Islet precursor cell (in vitro differentiated cells): ENCODE measurements at places on chromosomes 2 and 18.

- DNase-seq = no peak
Measured at GRCh38 chr2:100703739-100704138, 116.2 kb upstream of the NPAS2 start.

GRCh38 chr2:239444626-239445577 is 44.1 kb upstream of the HDAC4 start:
- no peak for DNase-seq

DNA sequence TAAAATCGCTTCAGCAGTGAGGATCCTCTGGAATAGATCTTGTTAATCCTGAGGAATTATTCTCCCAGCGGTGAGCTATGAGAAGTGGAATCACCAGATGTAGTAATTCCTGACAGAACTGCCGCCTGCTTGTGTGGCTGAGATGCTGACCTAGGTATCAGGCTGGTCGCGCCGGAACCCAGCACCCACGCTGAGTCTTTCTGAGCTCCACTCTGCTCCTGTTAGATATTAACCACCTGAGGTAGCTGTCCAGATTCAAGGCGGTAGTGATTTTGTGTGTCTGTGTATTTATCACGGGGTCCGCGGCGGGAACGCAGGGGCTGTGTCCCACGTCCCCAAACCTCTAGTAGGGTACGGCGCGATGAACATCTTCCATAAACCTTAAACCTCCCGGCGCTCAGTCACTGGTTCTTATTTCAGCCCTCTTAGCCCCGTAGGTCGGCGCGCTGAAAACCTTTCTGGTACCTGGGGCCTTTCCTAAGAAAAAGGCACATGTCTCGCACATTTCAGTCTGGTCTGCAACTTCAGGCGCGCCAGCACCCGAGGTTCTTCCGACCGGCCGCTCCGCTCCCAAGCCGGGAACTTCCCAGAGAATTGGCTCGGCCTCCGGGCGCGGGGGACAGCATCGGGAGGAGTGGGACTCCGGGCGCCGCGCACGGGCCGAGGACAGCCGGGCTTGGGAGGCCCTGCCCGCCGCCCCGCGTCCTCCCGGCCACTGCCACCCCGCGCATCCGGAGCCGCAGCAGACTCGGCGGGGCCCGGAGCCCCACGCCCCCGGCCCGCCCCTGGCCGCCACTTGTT is 542 bp upstream of the CNNM3 start:
- DNase-seq = no peak

DNA sequence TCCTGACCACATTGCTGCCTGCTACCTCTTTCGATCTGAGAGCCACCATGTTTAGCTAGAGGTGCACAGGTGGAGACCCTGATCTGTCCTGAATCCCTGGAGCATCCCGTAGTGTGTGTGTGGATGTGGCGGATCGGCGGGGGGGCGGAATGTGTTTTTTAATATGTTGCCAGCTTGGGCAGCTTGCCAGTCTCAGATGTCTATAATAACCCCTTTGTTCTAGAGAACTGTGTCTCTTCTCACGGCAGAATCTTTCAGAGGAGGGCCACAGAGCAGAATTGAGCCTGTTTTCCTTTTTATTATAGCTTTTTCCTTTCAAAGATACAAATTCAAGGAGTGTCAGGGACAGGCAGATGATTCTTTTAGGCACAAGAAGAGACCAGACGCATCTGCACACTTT is 934.1 kb upstream of the KLHL29 start:
- no peak for DNase-seq

DNA sequence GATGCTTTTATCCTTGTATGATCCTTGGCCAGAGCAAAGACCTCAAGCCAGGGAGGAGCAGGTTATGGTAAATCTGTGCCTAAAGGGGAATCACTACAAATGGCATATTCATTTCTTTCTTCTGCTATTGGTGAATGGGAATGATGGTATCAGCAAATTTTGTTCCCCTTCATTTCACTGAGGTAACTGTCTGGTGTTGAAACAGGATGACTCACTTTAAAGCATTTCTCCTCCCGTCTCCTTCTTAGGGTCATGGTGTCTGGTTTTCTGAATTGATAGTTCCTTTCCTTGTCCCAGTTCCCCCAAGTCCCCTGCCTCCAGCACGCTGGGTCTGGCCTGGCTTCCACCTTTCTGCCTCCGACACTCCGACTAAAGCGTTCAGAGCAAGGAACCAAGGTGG is 109.2 kb downstream of the MREG start:
- DNase-seq = peak; percentile 84

DNA sequence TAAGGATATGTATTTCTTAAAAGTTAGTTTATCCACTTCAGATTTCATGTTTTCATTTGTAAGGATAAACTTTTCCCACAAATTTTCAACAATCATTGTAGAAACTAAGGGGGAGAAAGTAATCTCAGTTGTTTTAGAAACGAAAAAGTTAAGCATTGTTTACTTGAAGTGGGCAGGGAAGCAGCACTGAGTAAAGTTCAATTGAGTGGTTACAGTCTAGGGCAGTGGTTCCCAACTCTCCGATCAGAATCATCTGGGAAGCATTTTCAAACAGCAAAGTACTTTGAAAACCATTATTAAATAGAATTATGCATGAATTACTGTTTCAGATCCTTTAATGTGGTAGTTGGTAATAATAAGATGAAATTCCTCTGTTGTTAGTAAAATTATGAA is 12.5 kb downstream of the MRPL35 start:
- DNase-seq = no peak

- no peak for DNase-seq
Measured at GRCh38 chr18:7002107-7002506, 115.5 kb downstream of the LAMA1 start.

DNA sequence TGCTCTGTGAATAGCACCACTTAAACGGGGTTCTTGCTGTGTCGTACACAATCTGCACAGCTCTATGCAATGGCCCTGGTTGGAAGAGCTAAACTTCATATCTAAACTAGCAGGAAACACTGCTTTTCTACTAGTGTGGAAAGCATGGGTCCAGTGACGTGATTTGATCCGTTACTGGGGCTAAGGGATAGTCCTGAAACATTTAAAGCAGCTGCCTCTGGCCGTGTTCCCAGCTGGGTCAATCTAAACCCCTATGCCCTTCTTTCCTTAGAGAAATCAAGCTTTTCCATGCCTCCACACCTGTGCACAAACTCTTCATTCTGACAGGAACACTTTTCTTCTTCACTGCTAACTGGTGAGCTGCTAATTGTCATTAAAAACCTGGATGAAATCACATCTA is 5.4 kb upstream of the IGFBP5 start:
- DNase-seq = no peak

- DNase-seq = no peak
Measured at GRCh38 chr18:8863427-8863826, 158.1 kb downstream of the MTCL1 start.

DNA sequence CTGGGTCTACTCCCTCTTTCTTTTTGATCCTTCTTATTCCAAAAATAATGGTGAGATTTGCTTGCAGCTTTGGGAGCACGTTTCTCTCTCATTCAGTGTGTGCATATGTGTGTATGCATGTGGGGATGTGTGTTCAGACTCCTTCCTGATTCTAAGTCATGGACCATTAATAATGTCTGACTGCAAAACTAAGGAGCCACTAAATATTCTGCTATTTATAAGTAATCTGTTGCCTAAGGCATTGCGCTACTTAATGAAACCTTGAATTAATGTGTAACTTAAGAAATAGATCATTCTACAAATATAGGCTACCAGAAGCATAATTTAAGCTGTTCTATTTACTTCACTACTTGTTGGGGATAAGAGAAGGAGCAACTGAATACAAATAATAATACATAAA is 182.1 kb downstream of the TFCP2L1 start:
- DNase-seq = no peak

DNA sequence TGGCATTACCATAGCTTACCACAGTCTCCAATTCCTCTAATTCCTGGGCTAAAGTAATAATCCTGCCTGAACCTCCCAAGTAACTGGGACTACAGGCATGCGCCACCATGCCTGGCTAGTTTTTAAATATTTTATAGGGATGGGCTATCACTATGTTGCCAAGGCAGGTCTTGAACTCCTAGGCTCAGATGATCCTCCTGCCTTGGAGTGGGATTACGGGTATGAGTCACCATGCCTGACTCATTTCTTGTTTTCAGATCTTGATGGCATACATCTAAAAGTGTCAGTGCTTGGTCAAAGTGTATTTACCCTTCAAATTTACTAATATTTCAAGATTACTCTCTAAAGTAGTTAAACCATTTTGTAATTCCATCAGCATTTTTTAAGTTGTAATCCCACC is 9.4 kb upstream of the SOCS6 start:
- DNase-seq = no peak

DNA sequence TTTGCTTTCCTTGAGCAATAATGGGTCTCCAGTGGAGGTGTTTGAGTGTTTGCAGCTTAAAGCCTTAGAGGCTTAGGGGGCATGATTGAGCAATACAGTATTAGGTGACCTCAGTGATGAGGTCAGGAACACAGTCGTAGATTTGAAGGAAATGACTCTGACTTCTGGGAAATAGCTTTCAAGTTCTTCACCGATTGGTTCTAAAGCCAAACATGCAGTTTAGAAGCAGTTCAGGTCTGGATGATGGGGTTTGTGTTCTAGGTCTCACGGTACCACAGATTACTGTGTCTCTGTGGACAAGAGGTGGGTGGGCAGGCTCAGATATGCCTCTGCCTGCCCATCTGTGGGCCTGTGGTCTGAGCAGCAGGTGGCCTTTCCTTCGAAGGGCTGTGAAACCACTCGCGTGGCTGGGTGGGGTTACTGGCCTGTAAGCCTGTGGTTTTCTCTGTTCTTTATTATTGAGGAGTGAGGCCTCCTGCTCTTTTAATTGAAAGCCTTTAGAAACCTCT is 7.8 kb downstream of the MTHFD2 start:
- DNase-seq = peak; percentile 42

- no peak for DNase-seq
Measured at GRCh38 chr2:2010251-2010650, 265.9 kb upstream of the PXDN start.

GRCh38 chr2:80028584-80028983 is 276.0 kb downstream of the LRRTM1 start:
- DNase-seq = no peak

GRCh38 chr2:135299658-135300244 is 231.3 kb downstream of the ZRANB3 start:
- no peak for DNase-seq

DNA sequence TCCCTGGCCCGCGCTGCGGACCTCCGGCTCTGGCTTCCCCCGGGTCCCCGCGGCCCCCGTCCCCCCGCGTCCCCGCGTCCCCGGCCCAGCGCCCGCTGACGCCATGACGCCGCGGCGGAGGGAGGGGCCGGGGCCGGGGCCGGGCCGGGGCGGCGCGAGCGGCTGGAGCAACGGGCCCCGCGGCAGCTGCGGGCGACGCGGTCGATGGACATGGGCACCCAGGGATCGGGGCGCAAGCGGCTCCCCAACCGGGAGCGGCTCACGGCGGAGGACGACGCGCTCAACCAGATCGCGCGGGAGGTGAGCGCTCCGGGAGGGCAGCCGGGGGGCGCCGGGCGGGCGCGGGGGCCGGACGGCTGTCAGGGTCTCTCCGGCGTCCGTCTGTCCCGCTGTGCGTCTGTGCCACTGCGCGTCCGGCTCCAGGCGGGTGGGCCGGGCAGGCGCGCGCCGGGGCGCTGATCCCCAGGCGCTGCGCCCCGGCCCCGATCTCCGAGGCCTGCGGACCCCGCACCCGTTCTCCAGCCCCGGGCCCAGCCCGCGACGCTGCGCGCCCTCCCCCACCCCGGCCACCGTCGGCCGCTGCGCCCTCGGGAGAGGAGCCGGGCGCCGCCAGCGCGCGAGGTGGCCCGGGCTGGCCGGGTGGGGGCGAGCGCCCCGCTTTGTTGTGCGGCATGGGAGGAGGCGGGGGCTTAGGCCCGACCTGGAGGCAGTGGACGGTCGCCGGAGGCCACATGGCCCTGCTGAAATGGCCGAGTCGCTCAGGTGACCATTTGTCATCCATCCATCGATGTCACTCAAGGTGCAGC is at the start of gene LRRFIP1:
LRRFIP1 (plus strand) TSS at position 147 of the 806 bp plus-strand sequence; CDS start at position 205, 58 bp downstream.
- peak; percentile 58 for DNase-seq

- DNase-seq = no peak
Measured at GRCh38 chr2:16055848-16056580, 115.7 kb downstream of the MYCN start.

DNA sequence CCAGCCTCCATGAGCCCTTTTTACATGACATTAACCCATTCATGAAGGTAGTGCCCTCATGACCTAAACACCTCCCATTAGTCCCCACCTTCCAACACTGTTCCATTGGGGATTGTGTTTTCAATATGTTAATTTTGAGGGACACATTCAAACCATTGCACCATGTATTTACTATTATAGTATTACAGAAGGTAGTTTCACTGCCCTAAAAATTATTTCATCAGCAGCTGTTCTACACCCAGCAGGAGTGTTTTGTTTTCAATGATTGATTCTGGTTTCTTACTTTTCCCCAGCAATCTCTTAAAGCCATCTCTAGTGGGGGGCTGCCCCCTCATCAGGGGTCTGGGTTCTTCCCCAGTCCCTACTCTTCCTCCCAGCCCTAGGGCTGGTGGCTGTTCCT is 71.9 kb downstream of the CERS6 start:
- no peak for DNase-seq

- peak; percentile 85 for DNase-seq
Measured at GRCh38 chr2:37827911-37828511, 97.1 kb upstream of the RMDN2 start.

DNA sequence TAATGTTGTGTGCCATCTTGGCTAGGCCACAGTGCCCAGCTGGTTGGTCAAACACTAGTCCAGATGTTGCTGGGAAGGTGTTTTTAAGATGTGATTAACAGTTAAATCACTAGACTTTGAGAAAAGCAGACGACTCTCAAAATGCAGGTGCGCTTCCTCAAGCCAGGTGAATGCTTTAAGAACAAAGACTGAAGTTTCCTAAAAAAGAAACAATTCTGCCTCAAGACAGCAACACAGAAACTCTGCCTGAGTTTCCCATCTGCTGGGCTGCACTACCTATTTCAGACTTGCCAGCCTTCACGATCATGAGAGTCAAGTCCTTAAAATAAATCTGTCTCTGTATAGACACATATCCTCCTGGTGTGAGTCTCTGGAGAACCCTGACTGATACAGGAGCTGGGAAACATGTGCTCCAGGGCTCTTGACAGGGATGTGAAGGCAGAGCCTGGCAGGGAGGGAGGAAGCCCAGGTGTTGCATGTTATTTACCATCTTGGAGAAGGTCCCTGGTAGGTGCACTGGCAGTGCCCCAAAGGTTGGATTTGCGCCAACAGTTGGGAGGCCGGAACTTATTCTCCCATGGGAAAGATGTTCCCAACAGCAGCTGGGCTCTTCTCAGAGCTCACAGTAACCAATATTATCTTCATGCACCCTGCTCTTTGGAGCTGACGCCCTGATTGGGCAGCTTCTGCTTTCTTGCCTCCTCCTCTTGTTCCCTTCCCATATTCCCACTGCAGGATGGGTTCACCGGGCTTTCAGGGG is 43.9 kb downstream of the ST6GAL2 start:
- DNase-seq = no peak

DNA sequence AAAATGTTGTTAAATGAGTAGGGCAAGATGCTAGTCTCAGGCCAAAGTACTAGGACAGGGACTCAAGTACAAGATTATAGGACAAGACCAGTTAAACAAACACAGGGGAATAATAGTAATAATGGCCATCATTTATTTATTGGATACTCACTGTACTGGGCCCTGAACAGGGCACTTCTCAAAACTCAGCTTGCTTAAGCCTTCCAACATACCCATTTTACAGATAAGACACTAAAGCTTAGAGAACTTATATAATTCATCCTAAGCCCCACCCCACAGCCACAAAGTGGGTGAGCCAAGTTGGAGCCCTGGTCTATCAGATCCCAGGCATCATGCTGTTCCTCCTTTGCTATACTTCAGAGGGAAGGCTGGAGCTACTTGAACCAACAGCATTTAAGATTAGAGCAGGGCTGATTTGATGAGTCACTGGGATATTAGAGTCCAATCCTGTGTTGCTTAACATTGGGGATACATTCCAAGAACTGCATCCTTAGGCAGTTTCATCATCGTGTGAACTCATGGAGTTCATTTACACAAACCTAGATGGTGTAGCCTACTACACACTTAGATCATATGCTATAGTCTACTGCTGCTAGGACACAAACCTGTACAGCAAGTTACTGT is 153.6 kb downstream of the MTCL1 start:
- no peak for DNase-seq
